ENCODE measurements at places on chromosomes 6 and 20.

GRCh38 chr6:43702534-43703440 is 15.2 kb upstream of the MRPS18A start:
- DNase-seq = no peak

DNA sequence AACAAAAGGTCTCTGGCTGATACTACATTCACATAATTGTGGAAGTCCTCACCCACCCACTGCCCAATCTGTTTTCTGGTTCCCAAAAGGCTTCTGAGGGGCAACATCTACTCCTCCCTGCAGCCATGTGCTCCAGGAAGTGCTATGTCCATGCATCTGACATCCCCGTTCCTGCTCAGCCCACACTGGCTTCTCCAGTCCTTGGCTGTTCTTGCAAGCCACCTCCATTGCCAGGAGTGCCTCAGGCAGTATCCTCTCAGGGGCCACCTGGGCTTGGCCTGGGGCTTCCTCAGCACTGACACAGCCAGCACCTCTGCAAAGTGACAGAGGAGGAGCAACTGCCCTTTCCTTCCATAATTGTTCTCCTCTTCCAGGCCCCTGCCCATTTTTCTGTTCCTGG is 18.3 kb downstream of the ARHGAP18 start:
- no peak for DNase-seq

- DNase-seq = no peak
Measured at GRCh38 chr6:363291-363690, 28.3 kb upstream of the IRF4 start.

DNA sequence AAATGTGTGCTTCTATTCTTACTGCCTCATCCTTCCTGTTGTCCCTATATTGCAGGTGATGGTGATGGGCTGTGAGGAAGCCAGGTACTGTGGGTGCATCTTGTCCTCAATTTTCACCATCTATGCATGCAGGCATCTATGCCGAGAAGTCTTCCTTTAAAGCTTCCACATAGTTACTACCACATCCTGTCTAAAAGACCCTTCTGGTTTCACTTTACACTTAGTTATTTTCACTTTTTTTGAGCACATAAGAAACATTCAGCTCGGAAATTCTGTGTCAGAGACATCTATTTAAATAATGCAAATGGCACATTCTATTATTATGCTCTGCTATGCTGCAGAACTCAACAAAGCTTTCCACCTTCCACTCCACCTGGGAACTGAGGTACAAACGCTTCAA is 28.2 kb upstream of the FABP7 start:
- no peak for DNase-seq

GRCh38 chr6:47094241-47094925 is 52.3 kb upstream of the ADGRF1 start:
- no peak for DNase-seq

- DNase-seq = no peak
Measured at GRCh38 chr20:16257021-16257420, 316.2 kb downstream of the KIF16B start.

DNA sequence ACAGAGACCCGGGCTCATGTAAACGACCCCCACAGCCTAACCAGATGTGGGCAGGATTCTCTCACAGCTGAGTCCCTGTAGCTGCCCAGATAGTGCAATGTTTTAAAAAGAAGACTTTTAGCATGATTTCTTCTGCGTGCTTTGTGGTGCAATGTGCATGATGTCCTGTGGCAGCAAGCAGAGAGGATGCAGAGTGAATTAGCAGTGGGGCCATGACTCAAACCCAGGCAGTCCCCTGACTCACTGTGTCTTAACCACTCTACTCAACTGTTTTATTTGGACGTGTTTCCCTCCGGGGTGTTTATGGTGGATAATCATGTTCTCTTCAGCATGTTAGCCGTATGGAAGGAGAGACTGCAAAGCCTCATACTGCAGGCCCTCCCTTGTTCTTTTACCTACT is 247.9 kb downstream of the SLC24A3 start:
- DNase-seq = no peak

GRCh38 chr6:125019918-125020317 is 57.7 kb downstream of the RNF217 start:
- DNase-seq = no peak

DNA sequence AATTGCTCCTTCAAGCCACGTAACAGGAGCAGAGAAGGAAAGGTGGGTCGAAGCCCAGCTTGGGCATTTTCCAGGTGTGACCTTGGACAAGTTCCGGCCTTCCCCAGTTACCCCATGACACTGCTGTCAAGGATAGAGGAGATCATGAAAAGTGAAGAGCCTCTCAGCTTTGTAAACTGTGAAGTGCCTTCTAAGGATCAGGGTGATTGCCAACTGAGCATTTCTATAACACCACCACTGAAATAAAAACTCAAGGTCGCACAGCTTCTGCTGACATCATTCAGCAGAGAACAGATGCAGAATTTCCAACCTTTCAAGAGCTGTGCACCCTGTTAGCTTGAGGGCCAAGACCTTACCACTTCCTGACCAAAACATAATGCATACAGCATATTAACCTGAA is 24.0 kb upstream of the ZMYND8 start:
- DNase-seq = peak; percentile 39

DNA sequence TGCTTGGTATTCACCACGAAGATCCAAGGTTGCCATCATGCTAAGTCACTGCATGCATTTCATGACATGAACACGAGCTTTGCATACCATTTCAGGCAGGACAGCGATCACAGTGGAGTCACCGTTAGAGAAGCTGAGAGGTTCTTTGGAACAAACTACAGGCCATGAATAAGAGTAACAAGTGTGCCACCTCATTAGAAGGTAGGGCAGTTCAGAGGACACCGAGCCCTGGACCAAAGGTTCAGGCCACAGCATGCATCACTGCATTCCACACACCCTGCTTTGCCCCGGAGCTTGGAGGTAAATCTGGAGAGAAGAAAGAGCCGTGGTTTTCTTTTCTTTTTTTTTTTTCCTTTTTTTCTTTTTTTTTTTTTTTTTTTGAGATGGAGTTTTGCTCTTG is 66.9 kb upstream of the CDH4 start:
- no peak for DNase-seq

Measured in NCI-H187 treated with DMSO at 0.1 percent for 48 hours (cell line).